ENCODE measurements at places on chromosomes 6 and 20.

GRCh38 chr6:138440296-138440695, 36.3 kb downstream of the HEBP2 start:
- DNase-seq, result no peak

DNA sequence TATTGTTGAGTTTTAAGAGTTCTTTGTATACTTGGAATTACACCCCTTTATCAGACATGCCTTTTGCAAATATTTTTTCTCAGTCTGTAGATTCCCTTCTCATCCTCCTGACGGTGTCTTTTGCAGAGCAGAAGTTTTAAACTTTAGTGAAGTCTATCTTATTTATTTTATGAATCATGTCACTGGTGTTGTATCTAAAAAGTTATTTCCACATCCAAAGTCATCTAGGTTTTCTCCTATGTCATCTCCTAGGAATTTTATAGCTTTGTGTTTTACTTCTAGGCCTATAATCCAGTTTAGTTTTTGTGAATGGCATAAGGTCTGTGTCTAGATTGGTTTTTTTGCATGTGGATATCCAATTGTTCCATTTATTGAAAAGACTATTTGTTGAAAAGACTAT, 271.3 kb downstream of the KIF16B start:
- DNase-seq, result no peak

- no peak for DNase-seq
Observed at GRCh38 chr20:5044075-5044620, 42.8 kb upstream of the SLC23A2 start.

- no peak for DNase-seq
Observed at GRCh38 chr20:16025084-16025483, 548.2 kb downstream of the KIF16B start.

DNA sequence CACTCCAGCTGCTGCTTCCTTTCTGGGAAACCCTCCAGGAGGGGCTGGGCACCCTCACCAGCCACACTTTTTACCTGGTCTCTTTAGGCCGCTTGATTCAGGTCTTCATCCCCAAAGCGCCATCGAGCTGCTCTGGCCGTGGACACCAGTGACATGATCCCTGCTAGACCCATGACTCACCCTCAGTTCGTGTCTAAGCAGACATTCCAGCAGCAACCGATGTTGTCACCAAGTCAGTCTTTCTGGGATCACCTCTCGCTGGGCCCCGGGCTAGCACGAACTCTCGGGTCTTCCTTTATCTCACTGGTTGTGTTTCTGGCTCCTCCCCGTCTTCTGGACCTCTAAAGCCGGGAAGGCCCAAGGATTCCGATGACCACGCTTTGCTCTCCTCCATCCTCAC, 43.0 kb upstream of the GPR31 start:
- no peak for DNase-seq

DNA sequence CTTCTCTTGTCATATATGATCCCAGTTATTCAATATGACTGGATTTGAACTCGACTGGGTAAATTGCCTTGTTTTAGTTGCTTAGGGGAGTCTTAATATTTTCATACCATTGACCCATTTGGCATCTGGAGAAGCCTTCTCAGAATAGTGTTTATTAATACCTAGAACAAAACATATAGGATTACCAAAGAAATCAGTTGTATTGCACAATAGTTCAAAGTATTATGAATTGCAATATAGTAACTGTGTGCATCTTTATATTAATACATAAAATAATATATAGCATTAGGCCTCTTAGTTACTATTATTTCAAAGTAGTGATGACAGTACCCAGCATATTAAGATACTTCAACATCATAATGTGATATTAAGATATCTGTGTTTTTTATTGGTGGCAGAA, 177.8 kb downstream of the PLCB4 start:
- no peak for DNase-seq

GRCh38 chr6:8852332-8852731, 417.0 kb upstream of the SLC35B3 start:
- DNase-seq, result no peak

GRCh38 chr6:33696548-33697518, 14.7 kb downstream of the UQCC2 start:
- no peak for DNase-seq

DNA sequence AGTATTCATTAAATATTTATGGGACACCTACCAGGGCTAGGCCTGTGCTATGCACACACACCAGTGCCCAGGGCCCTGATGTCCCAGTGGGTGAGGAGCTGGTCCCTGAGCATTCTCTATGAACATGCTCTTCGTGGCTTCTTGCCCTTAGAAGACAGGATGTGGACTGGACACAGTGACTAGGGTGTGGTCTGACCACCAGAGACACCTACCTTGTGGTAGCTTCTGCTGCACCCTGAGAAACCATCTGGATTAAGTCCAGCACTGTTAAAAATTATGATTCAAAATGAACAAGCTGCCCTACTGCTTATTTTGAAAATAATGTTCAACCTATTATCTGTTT, 112.9 kb upstream of the RPS6KA2 start:
- no peak for DNase-seq

DNA sequence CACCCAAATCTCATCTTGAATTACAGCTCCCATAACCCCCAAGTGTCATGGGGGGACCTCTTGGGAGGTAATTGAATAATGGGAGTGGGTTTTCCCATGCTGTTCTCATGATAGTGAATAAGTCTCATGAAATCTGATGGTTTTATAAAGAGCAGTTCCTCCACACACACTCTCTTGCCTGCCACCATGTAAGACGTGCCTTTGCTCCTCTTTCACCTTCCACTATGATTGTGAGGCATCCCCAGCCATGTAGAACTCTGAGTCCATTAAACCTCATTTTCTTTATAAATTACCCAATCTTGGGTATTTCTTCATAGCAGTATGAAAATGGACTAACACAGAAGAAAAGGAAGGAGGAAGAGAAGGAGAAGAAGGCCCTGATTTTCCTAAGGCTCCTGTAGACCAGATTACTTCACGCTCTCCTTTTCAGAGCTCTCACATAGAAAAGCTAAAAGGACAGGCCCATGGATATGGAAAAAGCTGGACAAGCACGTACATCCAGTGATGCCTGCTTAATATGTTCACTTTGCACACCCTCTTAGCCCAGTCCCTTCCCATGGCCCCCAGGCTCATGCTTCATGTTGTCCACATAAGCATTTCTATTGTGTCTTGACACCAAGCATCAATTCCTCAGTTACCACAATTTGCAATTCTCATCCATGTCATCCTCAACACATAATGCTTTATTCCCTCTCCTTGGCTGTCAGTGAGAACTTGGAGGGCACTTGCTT, 354.8 kb downstream of the CD83 start:
- no peak for DNase-seq

- DNase-seq, result no peak
Observed at GRCh38 chr6:26071135-26071534, 16.1 kb upstream of the HFE start.

DNA sequence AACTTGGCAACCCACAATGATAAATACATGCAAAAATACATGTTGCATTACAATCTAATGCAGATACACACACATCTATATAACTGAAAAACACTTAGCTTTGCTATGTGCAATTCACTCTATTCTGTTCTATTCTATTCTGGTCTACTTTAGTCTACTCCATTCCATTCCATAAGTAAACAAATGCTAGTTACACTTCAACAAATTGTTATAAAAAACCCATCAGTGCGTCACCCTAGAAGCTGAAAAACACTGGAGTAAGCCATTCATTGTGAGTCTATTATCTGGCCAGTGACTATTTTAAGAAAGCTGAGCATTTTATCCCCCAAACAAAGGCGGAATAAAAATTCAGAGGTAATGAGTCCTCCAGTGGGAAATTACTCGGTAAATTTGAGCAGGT, 315.7 kb upstream of the EPHA7 start:
- DNase-seq, result no peak

- DNase-seq, result no peak
Observed at GRCh38 chr20:50911030-50911429, 20.2 kb downstream of the ADNP start.

GRCh38 chr6:115935361-115935760, 125.3 kb downstream of the FRK start:
- no peak for DNase-seq

GRCh38 chr20:38735172-38735571, 10.9 kb downstream of the SLC32A1 start:
- DNase-seq, result no peak

- DNase-seq, result no peak
Observed at GRCh38 chr6:112563368-112563767, 216.2 kb downstream of the RFPL4B start.

- DNase-seq, result no peak
Observed at GRCh38 chr6:144190593-144190992, 40.3 kb downstream of the STX11 start.

DNA sequence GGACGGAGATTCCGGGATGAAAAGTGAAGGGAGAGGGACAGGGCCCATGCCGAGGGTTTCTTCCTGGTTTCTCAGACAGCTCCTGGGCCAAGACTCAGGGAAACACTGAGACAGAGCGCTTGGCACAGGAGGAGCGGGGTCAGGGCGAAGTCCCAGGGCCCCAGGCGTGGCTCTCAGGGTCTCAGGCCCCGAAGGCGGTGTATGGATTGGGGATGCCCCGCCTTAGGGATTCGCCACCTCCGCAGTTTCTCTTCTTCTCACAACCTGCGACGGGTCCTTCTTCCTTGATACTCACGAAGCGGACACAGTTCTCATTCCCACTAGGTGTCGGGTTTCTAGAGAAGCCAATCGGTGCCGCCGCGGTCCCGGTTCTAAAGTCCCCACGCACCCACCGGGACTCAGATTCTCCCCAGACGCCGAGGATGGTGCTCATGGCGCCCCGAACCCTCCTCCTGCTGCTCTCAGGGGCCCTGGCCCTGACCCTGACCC, 55.0 kb upstream of the HLA-A start:
- DNase-seq, result no peak

DNA sequence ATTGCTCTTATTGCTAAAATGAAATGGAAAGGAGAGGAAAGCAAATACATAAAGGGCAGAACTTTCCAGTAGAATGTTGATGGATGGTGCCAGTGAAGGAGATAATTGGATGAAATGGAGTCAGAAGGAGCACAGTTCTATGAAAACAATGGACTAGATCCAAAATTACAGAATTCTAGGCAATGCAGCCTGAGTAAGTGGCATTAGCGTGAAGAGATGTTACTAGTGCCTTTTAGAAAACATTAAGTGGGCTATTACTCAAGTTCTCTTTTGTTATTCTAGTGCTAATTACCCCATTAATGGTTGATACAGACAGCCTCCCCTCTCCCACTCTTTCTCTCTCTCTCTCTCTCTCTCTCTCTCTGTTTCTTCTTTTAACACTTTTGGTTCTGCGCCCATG, 209.5 kb upstream of the RGS17 start:
- no peak for DNase-seq

- no peak for DNase-seq
Observed at GRCh38 chr20:5557123-5557522, 193.1 kb upstream of the SHLD1 start.

- DNase-seq, result no peak
Observed at GRCh38 chr6:44531442-44532015, 144.0 kb downstream of the CDC5L start.

DNA sequence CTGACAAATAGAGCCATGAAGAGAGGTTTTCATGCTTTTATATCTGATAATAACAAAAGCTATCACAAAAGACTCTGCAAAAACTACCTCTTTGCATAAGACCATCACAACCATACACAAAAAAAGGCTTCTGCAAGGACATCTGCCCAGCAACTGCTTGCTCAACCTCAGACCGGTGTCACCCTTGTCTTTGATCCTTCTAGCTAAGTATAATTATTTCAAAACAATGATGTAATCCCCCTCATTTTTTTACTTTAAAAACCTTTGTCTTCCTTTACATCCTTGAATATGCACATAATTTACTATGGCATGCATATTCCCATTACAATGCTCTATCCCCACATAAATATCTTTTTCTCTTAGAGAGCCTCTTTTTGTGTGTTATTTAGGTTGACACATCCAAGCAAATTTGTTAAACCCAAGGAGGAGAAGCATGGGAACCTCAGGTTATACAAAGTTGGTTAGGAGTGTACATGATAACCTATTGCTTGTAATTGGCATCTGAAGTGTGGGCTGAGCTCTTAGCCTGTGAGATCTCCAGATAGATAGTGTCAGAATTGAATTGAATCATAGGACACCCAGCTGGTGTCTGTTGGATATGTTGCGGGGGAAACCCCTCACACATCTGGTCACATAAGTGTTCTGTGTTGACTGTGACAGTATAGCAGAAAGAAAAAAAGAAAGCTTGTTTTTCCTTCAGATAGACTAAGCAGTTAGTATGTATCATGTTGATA, 20.7 kb upstream of the CGA start:
- no peak for DNase-seq

DNA sequence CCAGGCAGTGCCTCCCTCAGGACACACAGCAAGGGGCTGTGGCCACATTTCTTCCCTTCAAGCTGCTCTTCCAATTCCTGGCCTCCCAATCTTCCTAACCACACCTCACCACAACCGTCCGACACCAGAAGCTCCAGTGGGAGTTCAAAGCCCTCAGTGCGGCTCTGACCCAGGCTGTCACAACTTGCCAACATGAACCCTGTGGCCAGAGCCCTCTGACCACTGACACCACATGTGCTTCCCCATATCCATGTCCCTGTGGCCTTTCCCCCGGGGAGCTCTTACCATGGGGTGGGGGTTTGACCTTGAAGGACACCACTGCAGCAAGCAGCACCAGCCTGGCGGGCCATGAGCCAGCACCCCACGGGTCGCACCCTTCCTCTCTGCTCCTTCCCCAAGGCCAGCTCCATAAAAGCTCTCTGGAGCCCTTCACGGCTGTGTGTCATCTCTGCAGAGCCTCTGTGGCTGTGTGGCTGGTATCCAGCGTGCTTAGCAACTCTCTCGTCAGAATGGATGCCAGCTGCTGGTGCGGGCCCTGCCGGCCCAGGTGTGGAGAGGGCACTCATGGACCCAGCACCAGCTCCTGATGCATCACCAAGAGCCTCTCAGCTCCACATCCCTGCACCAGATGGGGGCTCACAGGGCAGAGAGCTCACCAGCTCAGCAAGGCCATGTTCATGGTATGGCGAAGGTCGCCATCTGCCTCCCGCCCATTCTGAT, 106.1 kb downstream of the PSMB1 start:
- no peak for DNase-seq

- DNase-seq, result no peak
Observed at GRCh38 chr6:149851461-149852110, 12.6 kb downstream of the LRP11 start.

DNA sequence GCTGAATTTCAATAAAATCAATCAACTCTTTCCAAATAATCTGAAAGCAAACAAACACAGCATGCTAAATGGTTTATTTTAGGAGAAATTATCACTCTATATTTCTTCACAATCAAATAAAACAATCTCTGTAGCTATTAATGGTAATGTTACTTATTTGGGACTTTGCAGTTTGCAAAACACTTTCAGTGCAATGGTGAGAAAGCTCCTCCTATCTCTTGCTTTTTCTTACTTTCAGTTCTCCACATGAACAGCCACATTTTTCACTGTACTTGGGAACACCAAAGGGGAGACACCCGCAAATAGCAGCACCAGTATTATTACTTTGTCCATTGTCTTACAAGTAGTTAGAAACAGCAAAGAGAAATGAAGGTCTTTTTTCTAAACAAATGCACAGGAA, 92.4 kb downstream of the DST start:
- DNase-seq, result no peak
